ENCODE measurements at places on chromosomes 6 and 20.

- no peak overlapping the region for H3K27ac ChIP-seq
- no peaks in the 10 kb centered on the region for H3K36me3 ChIP-seq
- no peak for DNase-seq
- H3K27me3 ChIP-seq: no peaks in the 10 kb centered on the region
- peaks cover 74% of the 10 kb centered on the region for H3K4me1 ChIP-seq
- no peak overlapping the region for H3K4me3 ChIP-seq
These were observed 63.0 kb upstream of the MYL9 start for GRCh38 chr20:36478137-36478905.

- H3K4me3 ChIP-seq: no peak overlapping the region
- no peaks in the 10 kb centered on the region for H3K27me3 ChIP-seq
- no peak for DNase-seq
- H3K27ac ChIP-seq: no peak overlapping the region
- no peaks in the 10 kb centered on the region for H3K36me3 ChIP-seq
These were observed 279.4 kb downstream of the CD83 start for GRCh38 chr6:14396826-14397517.

DNA sequence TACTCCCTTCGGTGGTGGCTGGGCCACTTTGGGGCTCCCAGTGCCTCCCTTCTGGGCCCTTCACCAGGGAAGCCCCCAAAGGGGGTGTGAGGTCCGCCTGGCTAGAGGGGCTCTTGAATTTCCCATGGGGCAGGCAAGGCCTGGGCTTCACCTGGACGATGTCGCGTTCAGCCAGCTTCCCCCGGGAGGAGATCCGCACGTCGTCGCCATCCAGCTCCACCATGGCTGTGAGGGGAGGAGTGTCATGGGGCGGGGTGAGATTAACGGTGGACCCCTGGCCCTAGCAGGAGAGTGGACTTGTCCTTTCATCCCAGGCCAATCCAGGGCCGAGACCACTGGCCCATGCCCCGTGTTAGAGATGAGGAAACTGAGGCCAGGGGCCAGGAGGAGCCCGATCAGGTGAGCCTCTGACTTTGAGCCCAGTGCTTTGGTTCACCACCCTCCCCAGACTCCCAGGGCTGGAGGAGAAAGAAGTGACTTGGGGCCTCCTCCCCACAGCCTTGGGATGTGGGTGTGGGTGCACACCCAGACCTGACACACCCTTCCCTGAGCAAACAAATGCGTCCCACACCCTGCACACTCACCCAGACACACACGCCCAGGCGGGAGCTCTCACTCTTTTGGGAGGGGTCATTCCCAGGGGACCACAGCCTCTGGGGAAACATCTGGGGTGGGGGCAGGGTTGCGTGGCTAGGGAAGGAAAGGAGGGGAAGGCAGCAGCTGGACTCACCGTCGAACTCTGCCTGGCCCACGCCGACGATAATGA lies 46.1 kb downstream of the RAB44 start:
- H3K4me3 ChIP-seq: no peak overlapping the region
- H3K27ac ChIP-seq: no peak overlapping the region
- no peaks in the 10 kb centered on the region for H3K36me3 ChIP-seq
- peaks cover 3% of the 10 kb centered on the region for H3K4me1 ChIP-seq
- no peak for DNase-seq

DNA sequence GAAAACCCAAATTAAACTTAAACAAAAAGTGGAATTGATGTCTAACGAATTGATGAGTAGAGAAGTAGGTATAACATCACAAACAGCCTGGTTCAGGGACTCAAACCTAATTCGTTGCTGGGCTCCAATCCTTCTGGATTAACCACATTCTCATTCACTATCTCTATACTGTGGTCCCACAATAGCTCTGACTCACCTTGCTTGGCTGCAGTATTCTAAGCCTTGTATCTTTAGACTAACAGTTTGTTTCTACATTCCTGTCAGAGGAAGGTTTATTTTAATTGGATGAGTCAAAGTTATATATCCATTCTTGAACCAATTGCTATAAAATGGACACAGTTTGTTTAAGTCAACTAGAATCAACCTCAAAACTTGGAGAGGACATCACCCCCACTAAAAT lies 530.5 kb upstream of the PTCHD4 start:
- H3K27ac ChIP-seq: no peak overlapping the region
- no peaks in the 10 kb centered on the region for H3K4me1 ChIP-seq
- DNase-seq: no peak
- no peaks in the 10 kb centered on the region for H3K27me3 ChIP-seq

GRCh38 chr6:14540810-14541540 lies 423.4 kb downstream of the CD83 start:
- H3K27me3 ChIP-seq: no peaks in the 10 kb centered on the region
- no peak overlapping the region for H3K4me3 ChIP-seq
- no peak for DNase-seq
- no peak overlapping the region for H3K27ac ChIP-seq
- H3K4me1 ChIP-seq: no peaks in the 10 kb centered on the region

- no peaks in the 10 kb centered on the region for H3K36me3 ChIP-seq
- no peak overlapping the region for H3K4me3 ChIP-seq
- no peak for DNase-seq
These were observed 78.9 kb upstream of the SCP2D1 start for GRCh38 chr20:18734525-18735189.

DNA sequence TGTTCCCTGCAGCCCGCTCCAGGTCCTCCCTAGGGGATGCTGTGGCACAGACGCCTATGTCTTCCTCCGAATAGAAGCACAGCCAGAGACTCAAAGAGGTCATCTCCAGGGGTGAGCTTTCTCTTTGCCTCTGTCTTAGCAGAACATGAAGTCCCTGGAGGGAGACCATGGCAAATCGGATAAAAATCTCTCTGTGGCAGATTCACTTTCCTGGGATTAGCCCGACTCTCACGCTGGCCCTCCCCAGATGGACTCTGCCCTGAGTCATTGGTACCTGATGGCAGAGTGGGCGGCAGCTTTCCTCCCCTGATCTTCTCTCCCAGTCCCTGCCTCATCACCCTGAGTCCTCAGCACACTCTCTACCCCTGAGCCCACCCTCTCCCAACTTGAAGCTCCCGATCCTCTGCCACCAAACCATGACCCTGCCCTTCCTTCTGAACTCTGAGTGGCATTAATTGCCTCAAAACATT lies 58.0 kb upstream of the CCDC167 start:
- no peaks in the 10 kb centered on the region for H3K36me3 ChIP-seq
- H3K4me1 ChIP-seq: no peaks in the 10 kb centered on the region
- no peak overlapping the region for H3K4me3 ChIP-seq
- H3K27ac ChIP-seq: no peak overlapping the region

DNA sequence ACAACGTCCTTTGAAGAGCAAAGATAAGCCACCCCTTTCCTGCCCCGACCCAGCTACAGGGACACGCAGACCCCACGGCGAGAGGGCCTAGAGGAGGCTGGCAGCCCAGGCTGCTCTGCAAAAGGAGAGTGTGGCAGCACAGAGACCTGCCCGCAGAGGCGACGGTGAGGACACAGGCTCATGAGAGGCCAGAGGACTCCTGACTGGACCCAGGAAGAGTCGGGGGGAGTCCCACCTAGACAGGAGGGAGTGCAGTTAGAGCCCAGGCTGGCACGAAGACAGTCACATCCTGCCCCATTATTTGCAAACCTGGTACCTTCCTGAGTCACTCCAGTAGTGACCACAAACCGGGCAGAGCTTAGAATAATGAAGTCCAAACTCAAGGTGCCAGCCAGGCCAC lies 227.7 kb upstream of the CDH4 start:
- H3K27me3 ChIP-seq: peaks cover 10% of the 10 kb centered on the region
- H3K4me3 ChIP-seq: no peak overlapping the region
- no peak for DNase-seq
- H3K27ac ChIP-seq: no peak overlapping the region
- H3K36me3 ChIP-seq: no peaks in the 10 kb centered on the region

DNA sequence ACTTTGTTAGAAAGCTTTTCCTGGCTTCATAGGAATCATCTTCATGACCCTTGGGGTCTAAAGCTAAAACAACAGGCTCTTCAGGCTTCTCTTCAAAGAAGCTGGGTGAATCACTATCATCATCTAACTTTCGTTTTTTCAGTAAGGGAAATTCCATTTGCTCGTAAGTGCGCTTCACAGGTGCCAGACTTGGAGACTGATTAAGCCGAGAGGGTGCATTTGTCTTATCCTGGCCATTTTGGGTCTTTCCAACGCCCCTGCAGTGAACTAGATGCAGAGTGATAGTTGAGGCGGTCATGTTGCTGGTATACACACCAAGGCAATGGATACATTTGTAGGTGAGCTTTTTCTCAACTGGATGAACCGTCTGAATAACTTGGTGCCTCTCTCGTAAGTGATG lies 38.8 kb downstream of the ADNP start:
- peaks cover 4% of the 10 kb centered on the region for H3K4me1 ChIP-seq
- no peak overlapping the region for H3K27ac ChIP-seq
- H3K27me3 ChIP-seq: no peaks in the 10 kb centered on the region
- peaks cover 92% of the 10 kb centered on the region for H3K36me3 ChIP-seq
- DNase-seq: no peak

GRCh38 chr6:37060195-37060559 lies 54.7 kb downstream of the FGD2 start:
- no peak overlapping the region for H3K4me3 ChIP-seq
- H3K36me3 ChIP-seq: no peaks in the 10 kb centered on the region
- no peak for DNase-seq
- no peaks in the 10 kb centered on the region for H3K4me1 ChIP-seq

DNA sequence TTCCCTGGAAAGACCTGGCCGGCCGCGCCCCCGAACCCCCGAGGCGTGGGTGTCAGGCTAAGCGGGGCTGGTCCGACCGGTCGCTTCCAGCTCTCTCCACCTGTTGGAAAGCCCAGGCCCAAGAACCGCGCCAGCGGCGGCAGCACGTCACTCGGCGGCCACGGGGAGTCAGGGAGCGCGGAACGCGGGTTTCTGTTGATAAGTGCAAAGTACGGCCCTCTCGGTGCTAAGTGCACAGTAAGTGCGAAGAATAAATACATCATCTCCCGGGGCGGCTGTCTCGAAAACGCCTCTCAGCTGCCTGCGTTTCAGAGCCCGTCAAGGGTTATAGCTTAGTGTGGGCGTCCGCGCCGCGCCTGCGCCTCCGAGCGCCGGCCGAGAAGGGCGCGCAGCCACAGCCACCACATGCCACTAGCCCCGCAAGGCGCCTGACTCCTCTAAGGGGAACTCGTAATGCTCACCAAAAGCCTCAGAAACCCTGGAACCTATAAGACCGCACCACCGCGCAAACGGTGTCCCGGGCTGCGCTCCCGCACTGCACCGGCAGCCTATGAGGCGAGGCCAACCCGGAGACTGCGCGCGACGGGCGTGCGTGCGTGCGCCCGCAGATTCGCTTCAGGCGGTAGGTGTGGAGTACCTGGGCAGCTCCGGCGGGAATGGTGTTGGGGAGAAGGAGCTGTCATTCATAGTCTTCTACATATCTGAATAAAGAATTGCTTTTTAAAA lies 9.2 kb upstream of the TBX18 start:
- H3K4me3 ChIP-seq: peak overlapping the region; percentile 61
- H3K36me3 ChIP-seq: no peaks in the 10 kb centered on the region
- DNase-seq: peak; percentile 13

DNA sequence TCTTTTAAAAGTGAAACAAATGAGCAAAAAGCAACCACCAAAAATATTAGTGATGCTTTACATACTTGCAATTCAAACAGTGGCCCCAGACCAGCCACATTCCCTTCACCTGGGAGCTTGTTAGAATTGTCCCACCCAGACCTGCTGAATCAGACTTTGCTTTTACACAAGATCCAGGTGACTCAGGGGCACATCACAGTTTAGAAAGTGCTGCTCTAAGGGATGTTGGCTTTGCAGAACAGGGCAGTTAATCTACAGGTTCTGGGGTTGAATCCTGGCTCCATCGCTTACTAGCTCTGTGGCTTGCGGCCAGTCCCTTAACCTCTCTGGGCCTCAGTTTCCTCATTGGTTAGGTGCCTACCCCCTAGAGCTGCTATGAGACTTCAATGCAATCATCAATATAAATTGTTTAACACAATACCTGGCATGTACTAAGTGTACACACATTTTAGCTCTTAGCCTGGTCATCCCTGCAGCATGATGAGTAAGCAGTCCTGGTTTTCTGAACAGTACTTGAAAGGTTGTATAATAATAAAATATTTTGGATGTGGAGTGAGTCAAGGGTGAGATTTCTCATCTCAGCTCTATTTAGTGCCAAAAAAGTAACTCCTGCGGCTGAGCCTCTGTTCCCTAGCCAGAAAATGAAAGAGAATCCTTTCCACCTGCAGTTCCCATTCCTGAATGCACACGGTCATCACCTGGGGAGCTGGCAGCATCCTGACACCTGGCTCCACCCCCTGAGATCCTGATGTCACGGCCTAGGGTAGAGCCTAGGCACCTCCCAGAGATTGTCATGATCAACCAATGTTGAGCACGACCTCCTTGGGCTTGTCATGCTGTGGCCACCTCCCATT lies 162.7 kb downstream of the ANKRD60 start:
- DNase-seq: no peak
- no peak overlapping the region for H3K27ac ChIP-seq
- no peaks in the 10 kb centered on the region for H3K27me3 ChIP-seq

- no peaks in the 10 kb centered on the region for H3K27me3 ChIP-seq
- DNase-seq: no peak
- no peaks in the 10 kb centered on the region for H3K36me3 ChIP-seq
- no peak overlapping the region for H3K4me3 ChIP-seq
- no peaks in the 10 kb centered on the region for H3K4me1 ChIP-seq
- no peak overlapping the region for H3K27ac ChIP-seq
These were observed 205.1 kb downstream of the ZDHHC14 start for GRCh38 chr6:157586088-157586414.

DNA sequence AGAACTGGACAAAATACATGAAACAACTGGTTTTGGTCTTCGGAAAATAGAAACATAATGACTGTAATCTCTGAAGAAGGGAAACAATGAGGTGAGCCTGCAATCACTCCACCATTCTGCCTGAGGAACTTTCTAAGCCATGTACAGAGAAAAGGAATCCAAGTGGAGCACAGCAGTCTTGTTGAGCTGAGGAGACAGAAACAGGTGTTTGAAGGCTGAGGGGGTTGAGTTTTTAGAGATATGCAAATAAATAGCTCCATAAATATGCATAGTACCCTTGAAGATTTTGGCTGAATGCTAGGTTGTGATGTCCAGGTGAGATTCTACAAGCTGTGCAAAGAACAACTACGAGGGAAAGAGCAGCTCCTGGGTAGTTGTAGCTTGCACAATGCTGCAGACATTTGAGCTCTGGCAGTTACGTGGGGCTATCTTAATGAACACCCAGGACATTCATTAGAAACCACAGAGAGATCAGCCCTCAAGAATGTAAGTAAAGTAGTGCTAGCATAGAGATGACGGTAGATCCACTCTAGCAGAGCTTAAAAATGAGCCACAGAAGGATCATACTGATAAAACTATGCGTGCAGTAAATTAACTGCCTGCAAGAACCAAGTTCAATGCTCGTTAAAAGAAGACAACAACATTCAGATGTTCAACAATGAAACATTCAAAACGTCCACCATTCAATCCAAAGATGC lies 24.3 kb downstream of the TUBB2B start:
- DNase-seq: no peak
- H3K36me3 ChIP-seq: no peaks in the 10 kb centered on the region
- H3K4me3 ChIP-seq: no peak overlapping the region
- H3K4me1 ChIP-seq: no peaks in the 10 kb centered on the region
- H3K27me3 ChIP-seq: no peaks in the 10 kb centered on the region

GRCh38 chr6:129776542-129777330 lies 66.8 kb upstream of the ARHGAP18 start:
- H3K4me1 ChIP-seq: no peaks in the 10 kb centered on the region
- no peak overlapping the region for H3K27ac ChIP-seq
- no peaks in the 10 kb centered on the region for H3K27me3 ChIP-seq
- DNase-seq: no peak
- no peak overlapping the region for H3K4me3 ChIP-seq
- no peaks in the 10 kb centered on the region for H3K36me3 ChIP-seq
